ENCODE measurements at places on chromosomes 1 and 21.

- no peak for DNase-seq
Observed at GRCh38 chr1:25874635-25875153, 814 bp downstream of the PAQR7 start.

DNA sequence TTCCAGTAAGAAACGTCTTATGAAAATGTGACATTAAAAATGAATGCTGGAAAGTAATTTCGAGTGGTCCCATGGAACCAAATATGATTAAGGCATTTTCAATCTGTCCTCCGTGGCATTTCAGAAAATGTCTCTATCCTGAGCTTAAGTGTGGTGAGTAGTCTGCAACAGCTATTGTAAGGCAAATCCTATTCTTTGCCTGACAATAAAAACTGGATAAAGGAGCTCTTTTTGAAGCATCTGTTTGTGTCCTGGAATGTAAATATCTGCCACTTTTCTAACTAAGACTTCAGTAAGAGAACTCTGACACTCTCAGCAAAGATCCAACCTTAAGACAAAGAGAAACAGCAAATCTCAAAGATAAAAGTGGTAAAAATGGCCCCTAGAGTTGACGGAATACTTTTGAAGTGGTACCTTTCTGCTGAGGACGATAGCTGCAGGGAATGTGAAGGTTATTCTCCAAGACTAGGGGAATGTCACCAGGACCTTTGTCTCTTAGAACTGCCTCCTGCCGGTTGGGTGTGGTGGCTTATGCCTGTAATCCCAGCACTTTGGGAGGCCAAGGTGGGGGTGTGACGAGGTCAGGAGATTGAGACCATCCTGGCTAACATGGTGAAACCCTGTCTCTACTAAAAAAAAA, 486.7 kb upstream of the ZP4 start:
- DNase-seq: no peak

DNA sequence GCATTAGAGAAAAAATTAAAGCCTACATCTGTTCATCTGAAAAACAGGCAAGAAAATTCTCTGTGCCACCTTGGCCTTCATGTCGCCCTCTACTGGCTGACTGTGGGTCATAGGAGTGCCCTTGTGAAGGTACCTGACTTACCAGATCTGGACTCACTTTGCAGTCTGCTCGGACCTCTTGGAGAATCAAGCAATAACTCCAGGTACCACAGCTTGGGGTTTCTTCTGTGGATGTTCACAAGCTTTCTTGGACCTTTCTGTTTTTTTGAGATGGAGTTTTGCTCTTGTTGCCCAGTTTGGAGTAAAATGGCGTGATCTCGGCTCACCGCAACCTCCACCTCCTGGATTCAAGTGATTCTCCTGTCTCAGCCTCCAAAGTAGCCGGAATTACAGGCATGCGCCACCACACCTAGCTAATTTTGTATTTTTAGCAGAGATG, 2.4 kb upstream of the PRAMEF18 start:
- DNase-seq: no peak

DNA sequence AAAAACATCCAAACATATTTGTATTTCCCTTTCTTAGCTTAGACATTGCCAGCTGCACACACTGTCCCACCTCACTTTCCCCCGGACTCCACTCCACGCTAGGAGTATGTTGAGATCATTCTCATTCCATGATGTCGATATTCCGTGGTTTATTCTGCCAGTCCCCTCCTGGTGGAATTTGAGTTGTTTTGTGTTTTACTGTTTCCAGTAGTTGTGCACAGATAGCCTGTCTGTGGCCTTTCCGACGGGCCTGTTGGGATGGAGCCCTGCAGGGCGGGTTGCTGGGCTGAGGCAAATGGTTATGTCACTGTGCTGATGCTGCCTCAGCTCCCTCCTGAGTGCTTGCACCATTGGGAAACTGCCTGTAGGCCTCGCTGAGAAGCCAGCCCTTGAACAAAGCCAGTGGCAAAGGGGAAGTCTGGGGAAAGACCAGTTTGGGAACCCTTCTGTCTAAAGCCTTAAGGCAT, 12.8 kb downstream of the TRAPPC10 start:
- DNase-seq: no peak

- no peak for DNase-seq
Observed at GRCh38 chr1:52157582-52157981, 15.7 kb downstream of the ZFYVE9 start.

- DNase-seq: no peak
Observed at GRCh38 chr1:16006010-16006409, 2.0 kb downstream of the SRARP start.

GRCh38 chr1:9078015-9078751, 8.7 kb upstream of the SLC2A5 start:
- DNase-seq: no peak

- no peak for DNase-seq
Observed at GRCh38 chr1:13976485-13976884, 276.5 kb downstream of the PRDM2 start.

DNA sequence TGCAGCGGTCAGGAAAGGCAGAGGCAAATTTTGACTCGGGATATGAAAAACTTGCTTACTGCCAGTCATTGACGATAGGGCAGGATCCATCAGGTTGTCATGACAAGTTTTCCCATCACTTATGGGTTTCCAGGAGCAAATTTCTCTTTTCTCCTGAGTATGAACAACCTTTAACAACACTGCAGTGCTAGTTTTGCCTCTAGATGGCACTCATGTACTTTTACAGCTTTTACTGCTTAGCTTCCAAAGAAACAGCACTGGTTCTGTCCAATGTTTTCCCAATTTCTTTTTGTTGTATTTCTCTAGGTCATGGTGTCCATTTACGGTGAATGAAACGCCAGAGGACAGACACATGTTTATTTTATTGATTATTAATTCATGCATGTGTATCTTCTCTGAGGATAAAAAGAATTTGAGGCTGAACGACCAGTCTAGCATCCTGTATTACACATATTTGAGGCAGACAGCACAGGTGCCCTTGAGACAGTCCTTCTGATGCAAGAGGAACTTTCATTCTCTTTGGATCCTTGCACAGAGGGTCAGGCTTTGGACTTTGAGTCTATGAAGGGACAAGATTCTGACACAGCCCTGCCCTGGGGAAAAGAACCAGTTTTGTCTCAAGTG, 112.3 kb upstream of the TRABD2B start:
- no peak for DNase-seq

- DNase-seq: peak; percentile 61
Observed at GRCh38 chr1:23528250-23528978, 2.6 kb downstream of the E2F2 start.

DNA sequence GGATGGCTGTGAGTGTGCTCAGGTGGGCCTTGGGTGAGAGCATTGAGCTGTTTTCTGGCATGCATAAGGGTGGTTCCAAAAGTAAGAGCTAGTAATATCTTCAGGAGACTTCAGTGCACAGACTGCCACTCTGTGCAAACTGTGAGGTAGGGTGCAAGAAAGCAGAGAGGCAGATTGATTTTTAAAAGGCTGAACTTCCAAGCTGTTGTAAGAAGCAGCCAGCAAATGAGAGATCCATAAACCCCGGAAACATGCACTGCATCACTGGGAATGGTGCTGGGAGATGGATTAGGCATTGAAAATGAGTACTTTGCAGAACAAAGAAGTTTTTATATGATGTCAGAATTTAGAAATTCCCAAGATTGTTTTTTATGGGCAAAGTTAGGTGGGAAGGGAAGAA, 255.4 kb downstream of the TNR start:
- DNase-seq: no peak

GRCh38 chr1:818618-819291, 105.0 kb upstream of the SAMD11 start:
- no peak for DNase-seq

GRCh38 chr1:226009650-226010044, 10.5 kb upstream of the SDE2 start:
- DNase-seq: no peak

DNA sequence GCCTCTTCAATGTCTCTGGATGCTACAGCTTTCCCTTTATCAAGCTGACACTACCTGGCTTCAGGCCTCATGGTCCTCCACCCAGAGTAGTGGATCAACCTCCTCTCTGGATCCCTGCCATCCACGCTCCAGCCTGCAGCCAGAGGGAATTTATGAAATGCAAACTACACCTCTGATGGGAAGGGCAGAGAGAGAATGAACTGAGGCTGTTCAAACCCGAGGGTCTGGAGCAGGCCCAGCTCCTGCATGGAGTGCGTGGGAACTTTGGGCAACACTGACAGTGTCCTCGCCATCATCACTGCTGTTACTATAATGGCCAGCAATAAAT, 157.8 kb downstream of the TRABD2B start:
- no peak for DNase-seq

Measured in T-cell (primary cell).